ENCODE measurements at places on chromosomes 5 and 9.

DNA sequence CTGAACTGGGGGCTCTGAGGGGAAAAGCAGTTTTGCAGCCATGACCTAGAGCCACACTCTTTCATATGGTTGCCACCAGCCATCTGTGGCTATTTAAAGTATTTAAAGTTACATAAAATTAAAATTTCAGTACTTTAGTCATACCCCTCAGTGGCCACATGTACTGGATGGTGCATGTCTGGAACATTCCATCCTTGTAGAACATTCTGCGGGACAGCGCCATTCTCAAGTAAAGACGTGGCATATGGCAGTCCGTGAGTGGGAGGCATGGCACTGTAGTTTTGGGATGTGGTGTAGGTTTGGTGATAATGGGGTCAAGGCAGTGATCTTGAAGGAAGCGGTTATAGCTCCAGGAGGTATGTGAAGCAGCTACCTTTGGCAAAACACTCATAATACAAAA, 61.4 kb upstream of the NFIL3 start:
- DNase-seq, result no peak

DNA sequence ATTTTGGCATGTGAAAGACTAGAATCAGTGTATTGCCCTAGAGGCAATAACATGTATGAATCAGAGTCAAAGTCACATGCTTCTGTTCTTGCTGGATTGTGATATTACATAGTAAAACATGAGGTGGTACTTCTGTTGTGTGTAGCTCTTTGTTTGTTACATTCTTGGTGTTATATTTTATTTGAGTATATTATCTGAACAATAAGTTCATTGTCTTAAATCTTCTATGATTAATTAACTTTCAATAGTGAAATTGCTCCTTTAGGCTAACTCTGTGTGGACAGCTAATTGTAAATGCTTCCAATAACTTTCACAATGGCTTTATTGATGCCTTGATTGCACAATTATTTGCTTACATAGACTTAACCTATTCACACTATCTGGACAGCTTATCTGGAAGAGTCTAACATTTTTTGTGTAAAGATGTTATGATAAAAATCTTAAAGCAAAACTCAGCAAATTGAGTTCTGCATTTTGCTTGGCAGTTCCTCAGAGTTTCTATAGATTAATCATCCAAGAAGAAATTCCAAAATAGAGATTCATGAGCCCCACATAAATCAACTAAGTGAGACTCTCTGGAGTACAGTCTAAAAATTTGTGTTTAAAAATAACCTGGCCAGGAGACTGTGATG, 239.6 kb upstream of the TUSC1 start:
- no peak for DNase-seq

- no peak for DNase-seq
Measured at GRCh38 chr5:52809884-52810283, 22.2 kb downstream of the ITGA1 start.

DNA sequence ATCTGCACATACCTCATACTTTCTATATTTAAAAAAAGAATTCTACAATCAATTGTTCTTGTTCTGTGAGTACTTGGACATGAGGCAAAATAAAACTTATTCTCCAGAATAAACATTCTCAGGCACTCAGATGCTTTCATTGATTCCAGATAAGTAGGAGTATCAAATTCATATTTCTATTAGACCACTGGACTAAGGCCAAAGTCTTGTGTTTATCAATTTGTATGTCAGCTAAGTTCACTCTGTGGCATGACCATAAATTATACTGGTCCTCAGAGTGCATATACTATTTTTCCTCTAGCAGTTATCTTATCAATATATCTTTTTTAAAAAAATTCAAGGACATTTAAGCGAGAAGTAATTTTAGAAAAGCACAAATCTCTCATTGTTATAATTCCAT, 28.2 kb downstream of the CDH10 start:
- DNase-seq, result no peak

GRCh38 chr9:110320651-110321445, 16.8 kb downstream of the TXNDC8 start:
- DNase-seq, result no peak

- no peak for DNase-seq
Measured at GRCh38 chr5:86640998-86641397, 23.3 kb downstream of the COX7C start.

Data from erythroblast (primary cell).